ENCODE measurements at places on chromosomes 5 and 9. TPM values are rescaled to one million over a fixed set of nuclear protein-coding genes. Genes with fewer than 3 reads are reported as not detected.

GRCh38 chr5:130141659-130142320 is 237.5 kb downstream of the CHSY3 start:
- no peak for DNase-seq

Gene NFIB
- 129 TPM for total RNA-seq

- DNase-seq, result no peak
Measured at GRCh38 chr9:94014066-94014654, 59.0 kb upstream of the BARX1 start.

- DNase-seq, result no peak
Measured at GRCh38 chr5:3310541-3311261, 284.9 kb upstream of the IRX1 start.

GRCh38 chr5:142466195-142466971 is 141.6 kb upstream of the SPRY4 start:
- DNase-seq, result no peak

GRCh38 chr5:68303038-68303738 is 87.6 kb downstream of the PIK3R1 start:
- no peak for DNase-seq

DNA sequence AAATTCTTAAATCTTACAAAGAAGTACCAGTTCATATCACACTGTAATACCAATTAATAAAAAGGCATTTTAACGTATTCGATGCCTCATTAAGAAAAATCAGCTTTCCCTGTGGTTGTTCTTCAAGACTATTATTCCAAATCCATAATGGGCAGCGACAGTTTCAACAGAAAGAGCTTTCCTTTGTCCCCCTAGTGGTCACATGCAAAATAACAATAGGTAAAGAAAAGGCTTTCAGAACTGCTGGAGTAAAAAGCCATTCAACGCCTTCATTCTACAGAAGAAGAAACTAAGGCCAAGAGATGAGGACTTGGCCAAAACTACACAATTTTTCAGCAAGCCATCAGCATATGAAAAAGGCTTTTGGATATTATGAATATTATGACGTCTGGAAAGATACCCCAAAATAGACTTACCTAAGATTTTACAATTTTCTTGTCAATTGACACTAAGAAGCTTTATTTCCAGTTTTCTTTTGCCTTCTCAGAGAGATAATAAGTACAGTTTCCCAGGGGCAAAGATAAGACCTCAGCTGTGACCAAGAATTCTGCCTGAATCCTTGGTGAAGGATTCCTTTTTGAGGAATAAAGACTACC is 6.7 kb upstream of the CDH6 start:
- DNase-seq, result no peak

Gene OR2V2
- total RNA-seq, result not detected

DNA sequence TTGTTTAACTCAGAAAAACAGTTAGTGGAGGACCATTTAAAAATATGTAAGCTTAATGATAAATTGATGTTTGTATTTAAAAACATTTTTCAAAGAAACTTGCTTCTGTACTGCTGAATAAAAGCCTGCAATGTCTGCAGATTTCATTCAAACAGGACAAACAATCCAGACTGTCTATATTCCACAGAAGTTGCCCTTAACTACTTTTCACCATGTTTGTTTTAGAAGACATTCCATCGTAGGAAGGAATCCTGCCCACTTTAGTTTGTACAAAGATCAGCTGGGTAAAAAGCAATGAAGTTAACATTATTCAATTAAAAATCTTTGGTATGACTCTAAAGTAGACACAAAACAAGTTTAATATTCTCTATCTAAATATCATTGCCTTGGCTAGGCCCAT is 195.7 kb upstream of the CCNH start:
- no peak for DNase-seq

DNA sequence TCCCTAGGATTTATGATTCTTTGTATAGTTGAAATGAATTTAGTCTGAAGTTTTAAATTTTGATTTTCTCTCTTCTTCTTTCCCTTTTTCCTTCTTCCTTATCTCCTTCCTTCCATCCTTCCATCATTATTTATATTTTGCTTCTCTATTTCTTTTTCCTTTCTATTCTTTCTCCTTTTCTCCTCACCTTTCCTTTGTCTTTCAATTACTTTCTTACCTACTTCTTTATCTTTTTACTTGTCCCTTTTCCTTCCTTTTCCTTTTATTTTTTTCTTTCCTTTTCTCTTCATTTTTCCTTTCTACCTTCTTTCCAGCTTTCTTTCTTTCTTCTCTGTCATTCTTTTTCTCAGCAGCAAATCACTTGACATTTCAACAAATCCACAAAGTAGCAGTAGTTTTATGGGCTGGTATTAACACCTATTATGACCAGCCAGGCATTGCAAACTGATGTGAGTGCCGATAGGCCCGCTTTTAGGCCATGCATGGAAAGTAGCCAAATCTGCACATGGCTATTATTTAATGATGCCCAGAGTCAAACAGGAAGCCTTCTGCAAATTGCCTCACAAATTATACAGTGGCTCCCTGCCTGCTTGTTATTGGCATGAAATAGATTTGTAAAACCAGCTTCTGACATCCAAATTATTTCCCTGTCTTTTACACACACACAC is 37.1 kb upstream of the NR3C1 start:
- DNase-seq, result no peak

Gene SLC36A3
- not detected for total RNA-seq

DNA sequence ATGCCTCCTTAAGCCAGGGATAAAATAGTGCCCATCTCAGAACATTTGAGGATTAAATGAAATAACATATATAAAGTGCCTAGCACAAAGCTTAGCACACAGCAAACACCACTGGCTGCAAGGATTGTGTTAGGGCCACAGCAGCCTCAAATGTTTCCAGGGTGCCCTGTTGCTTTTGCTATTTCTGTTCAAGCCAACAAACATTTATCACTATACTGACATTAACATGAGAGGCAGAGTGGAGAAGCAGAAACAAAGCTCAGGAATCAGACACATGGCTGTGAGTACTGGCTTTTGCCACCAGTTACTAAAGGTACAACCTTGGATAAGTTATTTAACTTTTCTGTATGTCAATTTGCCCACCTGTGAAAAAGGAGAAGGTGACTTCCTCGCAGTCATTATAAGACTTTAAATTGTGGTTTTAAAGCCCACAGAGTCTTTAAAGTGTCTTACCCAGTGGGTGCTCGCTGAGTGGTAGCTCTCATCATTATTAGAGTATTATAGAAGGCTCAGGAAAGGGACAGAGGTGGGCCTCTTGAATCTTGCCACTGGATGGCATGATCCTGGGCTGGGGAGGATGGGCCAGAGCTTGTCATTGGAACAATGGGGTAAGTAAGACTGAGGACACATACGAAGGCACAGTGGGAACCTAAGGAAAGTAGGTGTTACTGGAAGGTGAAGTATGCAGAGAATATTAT is 98.2 kb downstream of the MARCHF3 start:
- no peak for DNase-seq

DNA sequence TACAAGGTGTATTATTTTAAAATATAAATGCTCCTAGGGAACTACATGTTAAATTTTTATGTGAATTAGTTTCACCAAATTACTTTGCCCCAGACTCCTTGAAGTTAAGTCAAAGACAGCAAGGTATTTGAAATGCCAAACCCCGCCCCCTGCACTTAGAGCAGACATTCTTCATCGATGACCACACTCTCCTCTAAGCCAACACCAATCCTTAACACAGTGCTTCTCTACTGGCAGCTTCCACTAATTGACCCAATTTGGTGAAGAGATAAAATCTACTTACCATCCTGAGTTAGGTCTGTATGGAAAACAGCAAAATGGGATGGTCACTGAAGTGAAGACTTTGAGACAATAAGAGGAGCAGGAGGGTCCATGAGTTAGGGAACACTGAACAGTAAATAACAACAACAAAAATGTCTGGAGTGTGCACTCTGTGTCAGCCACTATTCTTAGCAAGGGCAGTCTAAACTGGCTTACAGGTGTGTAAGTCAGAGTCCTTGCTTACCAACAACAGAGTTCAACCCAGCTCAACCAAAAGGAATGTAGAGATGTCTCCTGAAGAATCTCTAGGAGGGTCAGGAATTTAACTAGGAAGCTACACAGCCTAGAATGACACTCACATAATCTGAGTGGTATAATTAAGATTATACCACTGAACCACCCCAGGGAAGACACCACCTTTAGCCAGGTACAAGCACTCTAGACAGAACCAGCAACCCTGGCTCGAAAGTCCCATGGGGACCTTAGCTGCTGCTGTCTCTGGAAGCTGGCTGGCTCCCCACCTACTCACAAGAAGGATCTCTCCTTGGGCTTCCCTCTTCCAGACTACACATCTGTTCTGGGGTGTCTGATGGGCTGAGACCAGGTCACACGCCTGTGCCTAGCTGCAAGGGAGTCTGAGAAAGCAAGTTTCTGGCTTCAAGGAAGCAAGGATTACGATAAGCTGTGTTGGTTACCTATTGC is 8.8 kb upstream of the UBE2QL1 start:
- peak; percentile 20 for DNase-seq

GRCh38 chr5:42784132-42784531 is 27.5 kb downstream of the CCDC152 start:
- DNase-seq, result no peak

DNA sequence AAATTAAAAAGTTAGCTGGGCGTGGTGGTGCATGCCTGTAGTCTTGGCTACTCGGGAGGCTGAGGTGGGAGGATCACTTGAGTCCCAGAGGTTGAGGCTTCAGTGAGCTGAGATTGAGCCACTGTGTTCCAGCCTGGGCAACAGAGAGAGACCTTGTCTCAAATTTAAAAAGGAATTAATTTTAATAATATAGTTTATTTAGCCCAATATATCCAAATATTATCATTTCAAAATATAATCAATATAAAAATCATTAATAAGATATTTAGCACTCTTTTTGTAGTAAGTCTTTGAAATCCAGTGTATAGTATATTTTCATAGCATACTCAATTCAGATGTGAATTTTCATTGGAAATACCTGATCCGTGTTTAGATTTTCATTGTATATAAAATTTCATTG is 43.2 kb upstream of the ORM1 start:
- DNase-seq, result peak; percentile 41

- DNase-seq, result no peak
Measured at GRCh38 chr5:39863926-39864552, 439.3 kb upstream of the DAB2 start.

DNA sequence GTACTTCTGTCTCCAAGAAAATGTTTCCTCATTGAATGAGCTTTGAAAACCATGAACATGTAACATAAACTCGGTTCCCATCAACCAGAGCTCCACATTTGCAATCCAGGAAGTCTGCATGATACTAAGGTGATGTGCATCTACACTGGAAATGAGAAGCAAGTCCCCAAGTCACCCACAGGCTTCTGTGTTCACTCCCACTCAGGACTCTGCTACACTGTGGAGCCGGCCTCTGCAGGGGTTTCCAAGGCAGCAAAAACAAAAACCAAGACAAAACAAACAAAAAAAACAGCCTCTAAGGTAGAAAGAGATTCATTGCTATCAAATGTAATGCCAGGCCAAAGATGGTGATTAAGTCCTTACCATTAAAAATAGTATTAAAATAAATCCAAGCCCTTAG is 593.7 kb downstream of the IRX1 start:
- no peak for DNase-seq

- no peak for DNase-seq
Measured at GRCh38 chr9:69317894-69318293, 7.1 kb upstream of the ENTREP1 start.

DNA sequence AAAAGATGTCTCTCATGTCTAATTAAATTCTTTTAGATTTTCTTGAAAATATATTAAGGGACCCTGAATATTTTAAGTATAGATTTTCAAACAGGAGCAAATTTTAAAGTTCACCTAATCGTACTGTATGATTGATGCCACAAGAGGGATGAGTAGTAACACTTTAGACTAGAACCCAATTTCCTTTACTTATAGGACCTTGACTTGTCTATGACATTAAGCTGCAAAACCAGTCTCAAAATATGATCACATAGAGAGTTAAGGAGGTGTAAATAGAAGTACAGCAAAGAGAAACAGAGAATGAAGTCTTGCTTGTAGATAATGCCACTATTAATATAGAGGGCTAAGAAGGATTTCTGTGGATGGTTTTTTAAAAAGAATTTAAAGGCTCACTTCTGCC is 312.9 kb upstream of the PRR16 start:
- no peak for DNase-seq

DNA sequence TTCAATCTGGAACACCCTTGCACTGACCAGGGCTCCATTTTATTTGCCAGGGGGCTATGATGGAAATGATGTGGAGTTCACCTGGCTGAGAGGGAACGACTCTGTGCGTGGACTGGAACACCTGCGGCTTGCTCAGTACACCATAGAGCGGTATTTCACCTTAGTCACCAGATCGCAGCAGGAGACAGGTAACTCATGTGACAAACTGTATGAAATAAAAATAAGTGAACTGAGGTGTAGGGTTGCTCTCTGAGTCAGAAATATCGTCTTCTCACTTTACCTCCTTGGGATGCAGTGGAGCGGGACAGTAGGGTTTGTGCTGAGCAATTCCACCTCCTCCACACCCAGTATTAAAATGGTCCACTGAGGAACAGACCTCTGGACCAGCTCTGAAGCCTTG is 22.1 kb downstream of the GABRP start:
- no peak for DNase-seq

DNA sequence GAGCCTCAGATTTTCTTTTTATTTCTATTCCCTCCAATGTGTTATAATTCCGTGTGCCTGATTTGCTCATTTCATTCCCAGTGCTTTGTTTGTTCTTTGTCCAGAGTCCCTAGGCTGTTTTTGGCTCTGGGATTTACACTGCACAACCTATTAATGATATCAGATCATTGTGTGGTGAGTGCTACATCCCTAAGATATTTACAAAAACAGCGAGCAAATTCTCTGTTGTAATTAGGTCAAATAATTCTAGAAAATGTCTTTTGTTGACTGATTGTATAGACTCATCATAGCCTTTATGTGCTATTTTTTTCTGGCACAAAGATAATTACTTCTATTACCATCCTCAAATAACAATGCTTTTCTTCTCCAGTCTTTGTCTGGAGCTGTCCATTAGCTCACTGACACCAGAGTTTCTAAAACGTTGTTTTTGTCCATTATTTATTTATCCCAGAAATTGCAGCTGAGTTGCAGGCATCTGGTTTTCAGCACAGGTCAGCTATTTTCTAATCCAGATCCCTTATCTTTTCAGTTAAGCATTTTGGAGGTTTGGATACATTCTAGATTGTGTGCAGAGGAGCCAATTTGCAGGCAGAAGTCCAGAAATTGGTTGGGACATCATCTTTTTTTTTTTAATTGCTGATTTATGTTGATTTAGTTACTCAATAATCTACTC is 379.9 kb upstream of the DMAC1 start:
- DNase-seq, result no peak

Gene PPP2R2B
- total RNA-seq, result 7.9 TPM

- DNase-seq, result no peak
Measured at GRCh38 chr5:16296946-16297345, 117.4 kb upstream of the MARCHF11 start.

Gene SLC6A7
- total RNA-seq, result not detected

DNA sequence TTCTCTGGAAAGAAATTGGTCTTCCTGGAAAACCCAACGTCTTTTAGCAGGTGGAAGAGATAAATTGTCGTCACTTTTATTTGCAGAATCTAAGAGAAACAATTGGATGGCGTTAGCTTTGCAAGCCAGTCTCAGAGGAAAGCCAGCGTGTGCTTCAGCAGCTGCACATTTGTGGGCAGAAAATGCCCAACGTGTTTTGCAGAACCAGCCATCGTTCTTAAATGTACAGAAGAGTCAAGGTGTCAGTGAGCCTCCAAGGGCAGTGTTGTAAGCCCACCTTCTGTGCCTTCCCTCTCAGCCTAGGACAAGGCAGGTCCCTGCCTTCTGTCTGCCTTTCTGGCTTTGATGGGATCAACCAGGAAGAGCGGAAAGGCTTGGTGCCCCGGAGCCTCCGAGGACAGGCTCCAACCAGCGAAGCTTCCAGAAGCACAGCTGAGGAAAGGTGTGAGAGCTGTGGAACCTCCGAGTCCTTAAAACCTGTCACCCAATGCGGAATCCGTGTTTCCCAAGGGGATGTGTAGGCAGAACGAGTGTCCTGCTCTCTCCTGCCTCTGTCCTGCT is 116.0 kb upstream of the IRX2 start:
- no peak for DNase-seq

Measured in cardiac septum (tissue), 1 donor.